ENCODE measurements at places on chromosomes 1 and 21.

DNA sequence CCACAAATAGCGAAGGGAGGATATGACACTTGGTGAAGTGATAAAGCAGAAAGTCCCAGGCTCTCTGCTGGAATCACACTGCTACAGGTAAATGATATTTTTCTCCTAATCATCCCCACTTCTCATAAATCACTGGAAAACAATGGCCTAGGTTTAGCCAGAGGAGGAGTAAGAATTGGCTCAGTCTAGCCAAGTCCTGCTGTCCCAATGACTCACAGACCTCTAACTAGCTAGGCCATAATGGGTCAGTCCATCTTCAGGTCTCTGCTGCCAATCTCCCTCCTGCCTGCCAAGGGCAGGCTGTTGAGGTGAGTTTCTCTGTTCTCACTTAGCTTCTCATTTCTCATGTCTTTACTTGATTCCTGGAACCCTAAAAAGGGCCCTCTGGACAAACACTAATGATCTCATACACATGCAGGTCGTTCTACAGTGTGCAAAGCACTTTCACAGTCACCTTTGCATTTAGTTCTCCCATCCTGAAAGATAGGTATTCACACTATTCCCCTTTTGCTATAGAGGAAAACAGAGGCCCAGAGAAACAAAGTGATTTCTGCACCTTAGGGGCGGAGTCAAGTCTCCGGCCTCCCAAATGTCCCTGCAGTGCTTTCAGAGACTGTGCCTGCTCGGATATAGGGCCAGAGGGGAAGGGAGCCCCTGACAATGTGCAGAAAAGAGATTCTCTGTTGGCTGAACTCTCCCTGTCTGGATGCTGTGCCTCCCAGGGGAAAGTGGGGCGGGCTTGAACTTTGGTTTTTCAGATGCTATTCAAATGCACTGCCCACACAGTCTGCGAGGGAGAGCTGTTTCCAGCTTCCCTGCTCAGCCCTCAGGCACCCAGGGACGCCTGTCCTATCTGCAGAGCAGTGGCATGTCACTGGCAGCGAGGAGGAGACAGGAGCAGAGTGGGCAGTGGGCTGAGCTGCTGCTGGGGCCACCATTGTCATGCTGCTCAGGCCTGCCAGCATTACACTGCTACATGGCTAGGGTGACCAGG, 3.9 kb upstream of the CDK18 start:
- no peak for DNase-seq

- peak; percentile 72 for DNase-seq
These were observed 65.4 kb downstream of the ALPL start for GRCh38 chr1:21574466-21575151.

- no peak for DNase-seq
These were observed 603.3 kb downstream of the PTPRC start for GRCh38 chr1:199242147-199242546.

DNA sequence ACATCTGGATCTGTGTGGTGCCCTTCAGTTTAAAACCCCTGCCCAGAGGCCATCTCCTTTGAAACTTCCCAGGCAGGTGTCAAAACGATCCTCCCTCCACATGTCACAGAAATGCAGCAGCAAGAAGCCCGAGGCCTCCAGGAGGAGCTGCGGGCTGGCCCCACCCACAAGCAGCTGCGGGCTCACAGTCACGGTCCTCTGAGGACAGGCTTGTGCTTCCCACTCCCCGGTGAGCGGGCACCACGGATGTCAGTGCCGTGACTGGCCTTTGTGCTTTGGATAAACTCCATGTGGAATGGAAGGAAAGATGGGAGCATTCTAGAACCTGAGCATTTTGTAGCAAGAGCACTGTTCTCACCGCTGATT, 65.8 kb downstream of the SIK1 start:
- no peak for DNase-seq

DNA sequence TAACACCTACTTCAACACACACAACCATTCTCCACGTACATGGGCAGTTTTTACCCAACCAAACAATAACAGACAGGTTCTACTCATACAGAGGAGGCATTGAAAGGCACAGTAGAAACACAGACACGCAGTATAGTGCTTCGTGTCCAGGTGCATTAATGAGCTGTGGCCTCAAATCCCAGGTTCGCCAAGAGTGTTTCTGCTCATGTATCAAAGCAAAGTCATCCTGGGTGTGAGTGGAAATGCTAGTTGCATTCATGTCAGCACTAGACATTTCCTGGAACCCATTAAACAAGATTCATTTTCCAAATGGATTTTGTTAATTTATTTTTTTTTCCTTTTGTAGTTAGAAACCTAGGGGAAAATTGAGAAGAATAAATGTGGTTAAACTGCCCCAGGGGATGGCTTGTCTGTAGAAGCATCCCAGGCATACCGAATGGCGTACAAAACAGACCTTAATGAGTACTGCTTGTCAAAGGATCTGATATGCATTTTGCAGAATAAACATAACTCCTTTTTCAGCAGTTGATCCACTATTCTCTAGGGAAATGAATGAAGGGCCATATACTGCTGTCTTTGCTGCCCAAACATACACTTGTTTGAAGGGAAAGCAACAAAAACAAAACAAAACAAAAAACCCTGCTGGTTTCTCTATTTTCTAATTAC, 298.6 kb upstream of the ST6GALNAC5 start:
- DNase-seq, result no peak
